ENCODE measurements at places on chromosomes 7 and 10.

DNA sequence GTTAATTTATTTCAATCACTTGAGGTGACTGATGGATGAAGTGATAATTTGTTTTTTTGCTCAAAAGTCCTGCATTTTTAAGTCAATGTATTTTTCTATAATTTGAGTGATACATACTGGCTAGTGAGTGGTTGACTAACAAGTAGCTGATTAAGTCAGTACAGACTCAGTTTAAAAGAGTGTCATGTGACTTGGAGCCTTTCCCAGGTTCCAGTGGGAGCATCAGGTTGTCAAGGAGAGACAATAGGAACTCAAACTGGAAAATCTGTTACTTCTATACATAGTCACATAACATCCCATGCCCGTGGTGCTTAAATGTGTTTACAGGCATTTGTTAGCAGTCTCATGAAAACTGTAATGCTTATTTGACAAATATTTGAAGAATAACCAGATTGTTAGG is 154.7 kb downstream of the ANK3 start:
- DNase-seq, result no peak

GRCh38 chr7:2970861-2971260 is 72.8 kb downstream of the CARD11 start:
- no peak for DNase-seq

GRCh38 chr7:94492601-94493000 is 17.0 kb upstream of the CASD1 start:
- DNase-seq, result no peak

DNA sequence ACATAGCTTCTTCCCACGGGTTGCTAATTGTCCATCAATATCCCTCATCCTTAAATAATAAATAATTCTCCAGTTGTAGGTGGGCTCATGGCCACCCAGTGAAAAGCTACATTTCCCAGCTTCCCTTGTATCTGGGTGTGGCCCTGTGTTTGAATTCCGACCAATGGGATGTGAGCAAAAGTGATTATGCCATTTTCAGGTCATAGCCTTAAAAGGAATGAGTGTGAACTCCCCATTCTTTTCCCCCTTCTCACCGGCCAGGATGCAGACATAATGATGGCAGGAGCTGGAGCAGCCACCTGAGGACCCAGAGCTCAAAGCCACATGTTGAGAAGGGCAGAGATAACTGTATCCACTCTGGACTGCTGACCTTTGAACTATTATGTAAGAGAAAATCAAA is 30.3 kb upstream of the CALU start:
- no peak for DNase-seq

DNA sequence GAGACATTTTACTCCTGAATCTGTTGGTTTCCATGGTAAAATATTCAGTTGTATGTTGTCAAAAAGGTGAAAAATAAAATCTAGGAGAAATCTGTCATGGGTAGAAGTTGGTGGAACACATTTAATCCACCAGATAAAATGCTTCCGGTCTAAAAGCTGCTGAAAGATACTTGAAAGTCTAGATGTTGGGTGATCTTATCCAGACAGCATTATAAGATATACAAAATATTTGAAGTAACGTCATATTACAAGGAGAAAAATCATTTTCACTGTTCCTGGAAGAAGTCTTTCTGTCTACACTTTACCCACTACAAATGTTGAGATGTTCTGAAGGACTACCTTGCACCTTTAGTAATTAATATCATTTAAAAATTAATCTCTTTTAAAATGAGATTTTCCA is 40.9 kb downstream of the CALD1 start:
- no peak for DNase-seq

DNA sequence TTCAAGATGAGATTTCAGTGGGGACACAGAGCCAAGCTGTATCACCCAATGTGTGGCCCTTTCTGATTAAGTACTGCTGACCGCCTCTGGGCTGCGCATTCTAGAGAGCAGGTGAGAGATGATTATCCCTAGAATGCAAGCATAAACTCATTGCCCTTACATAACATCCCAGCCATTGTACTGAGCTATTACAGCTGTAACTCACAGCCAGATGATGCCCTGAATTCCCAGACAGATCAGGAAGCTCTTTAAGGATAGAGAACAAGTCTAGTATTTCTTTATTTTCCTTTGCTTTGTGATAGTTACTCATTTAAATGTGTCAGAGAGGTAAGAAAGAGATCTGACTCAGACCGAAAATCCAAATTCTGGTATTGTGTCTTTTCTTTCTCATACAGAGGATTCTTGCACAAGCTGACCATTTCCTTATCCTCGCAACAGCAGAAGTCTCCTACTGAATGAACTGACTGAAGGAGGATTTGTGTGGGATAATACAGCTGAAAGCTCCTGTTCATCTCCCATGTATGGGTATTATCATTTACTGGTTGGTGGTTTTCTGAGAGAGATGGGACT is 58.4 kb downstream of the ZNF22 start:
- no peak for DNase-seq

All from central memory CD4-positive, alpha-beta T cell (primary cell).